ENCODE measurements at places on chromosomes 13 and 19.

DNA sequence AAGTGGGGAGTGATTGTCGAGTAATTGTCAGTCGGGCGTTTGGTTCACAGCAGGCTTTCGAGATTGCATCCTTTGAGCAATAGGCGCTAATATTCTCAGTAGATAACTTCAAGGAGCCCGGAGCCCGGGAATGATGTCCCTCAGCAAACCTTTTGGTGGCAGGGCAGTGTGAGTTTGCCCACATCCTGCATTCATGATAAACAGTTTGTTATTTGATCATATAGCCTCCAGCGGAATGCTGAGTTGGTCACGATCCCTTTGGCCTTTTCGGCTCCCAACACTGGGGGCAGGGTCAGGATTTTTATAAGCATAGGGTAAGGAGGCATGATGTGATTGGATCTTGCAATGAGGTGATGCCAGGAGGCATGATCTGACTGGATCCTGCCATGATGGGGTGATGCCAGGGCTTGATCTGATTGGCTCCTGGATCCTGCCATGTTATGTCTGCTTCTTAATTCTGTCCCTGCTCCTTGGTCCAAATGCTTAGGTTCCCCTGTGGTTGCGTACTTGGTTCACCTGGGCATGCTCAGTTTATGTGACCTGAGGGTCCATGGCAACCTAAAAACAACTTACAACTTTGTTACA is 38.2 kb upstream of the IGSF23 start:
- DNase-seq = no peak

DNA sequence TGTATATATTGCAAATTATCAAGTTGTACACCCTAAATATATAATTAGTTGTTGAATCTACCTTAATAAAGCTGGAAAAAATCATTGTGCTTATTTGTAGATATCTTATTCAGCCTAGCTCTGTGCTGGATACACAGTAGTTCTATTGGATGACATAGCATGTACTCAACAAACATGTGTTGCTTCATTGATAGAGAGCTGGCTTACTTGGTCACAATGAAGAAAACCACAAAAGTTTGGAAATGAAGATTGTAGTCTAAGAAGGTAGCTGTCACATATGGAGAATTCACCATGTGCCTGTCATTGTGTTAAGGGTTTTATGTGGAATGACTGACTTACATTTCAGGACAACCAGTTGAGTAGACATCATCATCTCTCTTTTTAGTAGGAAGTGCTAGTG is 278.9 kb downstream of the LMO7 start:
- no peak for DNase-seq

GRCh38 chr19:33280351-33280921 is 21.9 kb downstream of the CEBPA start:
- no peak for DNase-seq

- no peak for DNase-seq
Observed at GRCh38 chr13:74569251-74569650, 435.0 kb upstream of the KLF12 start.

DNA sequence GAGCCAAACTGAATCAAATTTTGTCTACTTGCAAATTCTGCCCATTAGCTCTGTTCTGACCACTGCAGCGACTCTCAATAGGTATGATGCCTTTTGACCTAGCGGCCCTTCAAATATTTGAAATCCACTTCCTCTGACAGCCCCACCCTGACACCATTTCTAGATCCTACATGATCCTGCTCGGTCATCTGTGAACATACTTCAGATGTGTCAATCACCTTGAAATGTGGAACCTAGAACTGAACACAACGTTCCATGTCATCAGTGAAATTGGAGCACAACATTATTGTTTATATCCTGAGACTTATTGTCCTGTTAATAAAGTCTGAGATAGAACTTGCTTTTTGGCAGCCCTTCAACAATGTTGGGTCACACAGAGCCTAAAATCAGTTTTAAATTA is 98.2 kb downstream of the UBL3 start:
- DNase-seq = no peak

DNA sequence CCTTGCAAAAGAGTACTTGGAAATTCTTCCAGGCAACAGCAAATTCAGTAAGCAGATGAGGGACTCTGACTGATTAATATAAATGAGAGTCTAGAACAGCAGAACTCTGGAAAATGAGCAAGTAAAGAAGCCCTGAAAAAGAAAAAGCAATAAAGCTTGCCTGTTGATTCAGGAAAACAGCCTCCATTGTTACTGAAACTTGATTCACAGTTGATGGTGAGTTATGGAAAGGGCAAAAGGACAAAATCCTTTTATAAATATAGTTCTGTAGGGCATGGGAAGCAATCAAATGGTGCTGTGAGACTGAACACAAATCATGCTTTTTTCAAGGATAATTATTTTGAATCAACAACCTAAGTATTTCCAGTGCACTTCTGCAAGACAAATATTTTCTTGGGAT is 67.7 kb downstream of the IRS2 start:
- DNase-seq = no peak

DNA sequence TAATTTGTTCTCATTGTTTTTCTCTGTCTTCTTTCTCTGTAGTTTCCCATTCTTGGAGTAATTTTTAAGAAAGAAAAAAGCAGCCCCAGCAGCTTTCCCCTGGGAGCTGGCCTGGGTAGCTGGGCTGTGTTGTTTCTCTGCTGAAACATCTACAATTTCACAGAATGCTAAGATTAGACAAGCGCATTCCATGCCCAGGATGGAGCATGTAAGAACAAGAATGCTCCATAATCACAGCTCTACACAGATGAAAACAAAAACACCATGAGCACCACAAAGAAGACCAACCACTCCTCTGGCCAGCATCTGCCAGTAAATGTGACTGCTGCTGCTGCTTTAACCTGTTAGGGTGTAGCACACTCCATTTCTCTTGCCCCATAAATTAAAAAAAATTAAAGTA is 239.2 kb upstream of the SLITRK1 start:
- DNase-seq = no peak

DNA sequence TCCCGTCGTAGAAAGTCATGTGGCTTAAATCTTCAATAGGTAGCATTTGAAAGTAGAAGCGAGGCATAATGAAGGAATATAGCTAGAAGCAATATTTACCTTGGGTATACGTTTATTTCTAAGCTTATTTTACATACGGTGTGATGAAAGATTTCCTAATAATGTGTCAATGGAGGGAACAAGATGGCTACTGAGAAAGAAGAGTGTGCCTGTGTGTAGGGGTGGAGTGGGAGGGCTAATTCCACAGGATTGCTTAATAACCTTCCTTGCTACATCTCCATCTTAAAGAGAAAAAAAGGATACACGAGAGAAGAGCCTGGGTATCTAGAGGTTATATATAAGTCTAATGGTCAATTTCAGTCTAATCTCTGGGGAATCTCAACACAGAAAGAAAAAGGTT is 2.0 kb downstream of the SPART start:
- DNase-seq = no peak

GRCh38 chr13:109611912-109612691 is 174.3 kb downstream of the IRS2 start:
- DNase-seq = no peak

GRCh38 chr13:99376924-99377323 is 69.7 kb upstream of the GPR183 start:
- no peak for DNase-seq

DNA sequence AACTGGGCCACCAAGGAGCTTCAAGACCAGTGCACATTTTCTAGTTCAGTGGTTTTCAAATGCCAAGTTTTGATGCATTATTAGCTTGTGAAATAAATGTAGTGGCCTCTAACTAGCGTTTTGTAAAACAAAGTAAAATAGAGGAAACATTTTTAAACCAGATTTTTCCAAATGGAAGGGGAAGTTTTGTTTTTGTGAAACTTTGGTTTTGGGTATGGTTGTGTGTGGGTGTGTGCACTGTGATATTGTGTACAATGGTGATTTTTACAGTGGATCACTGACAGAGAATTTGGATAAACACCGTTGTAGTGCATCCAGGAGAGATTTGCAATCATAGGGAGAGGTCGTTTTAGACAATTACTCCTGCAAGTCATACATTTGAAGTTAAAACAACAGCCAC is 108.9 kb downstream of the SLC7A1 start:
- no peak for DNase-seq

GRCh38 chr19:1489463-1490310 is 463 bp downstream of the PCSK4 start:
- no peak for DNase-seq

- no peak for DNase-seq
Observed at GRCh38 chr13:63497601-63498000, 2082.0 kb upstream of the PCDH20 start.

GRCh38 chr13:87709947-87710346 is 38.8 kb downstream of the SLITRK5 start:
- no peak for DNase-seq

GRCh38 chr19:4988770-4989251 is 19.9 kb downstream of the KDM4B start:
- no peak for DNase-seq

DNA sequence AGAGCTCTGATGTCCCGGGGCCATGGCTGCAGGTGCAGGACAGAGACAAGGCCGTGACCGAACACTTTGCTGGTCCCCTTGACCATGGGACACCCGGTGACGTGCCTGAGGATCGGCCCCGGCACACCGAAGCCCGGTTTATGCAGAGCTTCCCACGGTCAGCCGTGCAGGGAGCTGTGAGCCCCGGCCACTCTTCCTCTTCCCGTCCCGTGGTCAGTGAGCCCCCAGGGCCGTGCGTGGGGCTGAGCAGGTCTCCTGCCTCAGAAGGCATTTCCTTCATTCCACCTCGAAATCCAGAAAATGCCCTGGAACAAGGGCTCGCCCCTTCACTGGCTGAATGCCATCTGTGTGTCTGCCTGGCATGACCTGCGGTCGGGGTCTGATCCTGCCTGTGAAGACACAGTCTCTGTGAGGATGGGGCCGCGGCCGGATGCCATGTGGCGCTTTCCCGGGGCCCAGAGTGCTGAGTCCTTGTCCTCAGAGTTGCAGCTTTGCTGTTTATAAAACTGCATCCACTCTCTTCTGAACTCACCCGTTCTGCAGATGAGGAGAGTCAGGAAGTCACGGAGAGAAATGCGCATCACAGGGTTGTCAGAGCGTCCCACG is 16.9 kb downstream of the MCF2L start:
- DNase-seq = no peak

DNA sequence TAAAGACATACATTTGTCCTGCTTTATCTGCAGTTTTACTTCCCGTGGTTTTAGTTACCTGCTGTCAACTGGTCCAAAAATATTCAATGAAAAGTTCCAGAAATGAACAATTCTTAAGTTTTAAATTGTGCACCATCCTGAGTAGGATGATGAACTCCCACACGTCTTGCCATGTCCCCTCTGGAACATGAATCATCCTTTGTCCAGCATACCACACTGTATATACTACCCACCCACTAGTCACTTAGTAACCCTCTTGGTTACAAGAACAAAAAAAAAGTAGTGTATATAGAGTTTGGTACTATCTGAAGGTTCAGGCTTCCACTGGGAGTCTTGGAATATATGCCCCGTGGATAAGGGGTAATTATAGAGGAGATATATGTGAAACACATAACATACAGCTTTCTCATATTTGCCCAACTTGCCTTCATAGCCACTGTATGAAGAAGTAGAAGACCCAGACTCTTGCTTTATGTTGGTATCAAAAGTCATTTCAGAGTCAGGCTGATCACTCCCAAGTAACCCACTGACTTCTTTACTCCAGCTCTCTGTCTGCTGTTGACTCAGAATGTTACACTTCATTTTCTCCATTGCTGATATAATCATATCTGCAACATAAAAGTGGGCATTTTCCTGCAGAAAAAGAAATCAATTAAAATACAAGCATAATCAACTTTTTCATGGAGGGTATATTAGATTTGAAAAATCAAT is 19.3 kb downstream of the RUBCNL start:
- DNase-seq = no peak

DNA sequence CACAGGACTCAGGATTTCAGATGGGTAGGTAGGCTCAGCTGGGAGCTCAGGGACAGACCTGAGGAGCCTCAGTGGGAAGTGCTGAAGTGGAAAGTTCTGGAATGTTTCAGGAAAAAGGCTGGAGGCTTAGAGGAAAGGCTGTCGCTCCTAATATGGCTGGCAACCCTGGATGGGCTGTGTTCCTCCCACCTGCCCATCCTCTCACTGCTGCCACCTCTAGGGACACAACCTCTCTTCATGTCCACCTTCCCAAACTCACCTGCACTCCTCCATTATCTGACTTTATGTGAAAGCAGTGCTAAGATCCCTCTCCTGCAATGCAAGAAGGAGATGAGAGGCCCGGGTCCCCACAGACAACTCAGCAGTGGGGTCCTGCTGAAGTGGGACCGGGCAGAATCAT is 5.8 kb upstream of the CEACAM21 start:
- no peak for DNase-seq

DNA sequence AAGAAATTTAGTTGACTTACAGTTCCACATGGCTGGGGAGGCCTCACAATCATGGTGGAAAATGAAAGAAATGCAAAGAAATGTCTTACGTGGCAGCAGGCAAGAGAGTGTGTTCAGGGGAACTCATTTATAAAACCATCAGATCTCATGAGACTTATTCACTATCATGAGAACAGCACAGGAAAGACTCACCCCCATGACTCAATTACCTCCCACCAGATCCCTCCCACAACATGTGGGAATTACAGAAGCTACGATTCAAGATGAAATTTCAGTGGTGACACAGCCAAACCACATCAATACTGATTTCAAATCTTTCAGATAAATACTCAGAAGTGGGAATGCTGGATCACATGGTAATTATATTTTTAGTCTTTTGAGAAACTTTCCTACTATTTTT is 1357.9 kb downstream of the SLITRK5 start:
- DNase-seq = no peak

DNA sequence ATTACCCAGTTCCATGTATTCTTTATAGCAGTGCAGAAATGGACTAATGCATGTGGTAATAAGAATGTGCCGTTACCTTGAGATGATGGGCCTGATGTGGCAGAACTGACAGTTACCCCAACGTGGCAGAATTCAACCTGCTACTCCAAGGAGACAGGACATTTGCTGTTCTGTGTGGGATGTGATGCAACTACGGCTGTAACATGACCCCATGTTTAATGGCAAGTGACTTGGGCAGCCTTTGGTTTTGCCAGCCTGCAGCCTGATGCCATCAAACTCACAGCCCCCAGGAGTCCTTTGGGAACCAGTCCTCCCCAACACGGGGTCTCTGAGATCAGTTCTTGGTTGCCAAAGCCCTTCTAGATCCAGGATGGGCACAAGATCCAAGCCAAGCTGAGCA is 107.3 kb downstream of the ZNF557 start:
- DNase-seq = no peak

- no peak for DNase-seq
Observed at GRCh38 chr13:20684546-20684945, 19.0 kb upstream of the IL17D start.

DNA sequence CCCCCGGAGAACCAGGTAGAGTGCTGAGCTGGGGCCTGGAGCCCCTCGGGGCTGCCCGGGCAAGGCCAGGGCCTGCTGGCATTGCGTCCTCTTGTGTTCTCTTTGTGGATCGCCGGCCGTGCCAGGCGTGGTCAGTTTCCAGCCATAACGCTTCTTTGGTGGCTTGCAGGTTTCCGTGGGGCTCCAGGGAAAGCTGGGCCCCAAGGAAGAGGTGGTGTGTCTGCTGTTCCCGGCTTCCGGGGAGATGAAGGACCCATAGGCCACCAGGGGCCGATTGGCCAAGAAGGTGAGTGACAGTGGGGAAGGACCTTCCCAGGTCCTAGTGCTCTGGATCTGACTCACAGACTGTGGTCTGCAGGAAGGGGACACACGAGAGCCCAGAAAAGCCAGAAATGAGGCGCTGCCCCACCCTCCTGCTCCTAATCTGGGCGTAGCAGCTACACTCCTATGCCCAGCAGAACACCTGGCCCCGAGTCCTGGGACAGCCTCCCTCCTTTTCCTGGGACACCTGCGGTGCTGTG is 57.5 kb downstream of the RAB20 start:
- DNase-seq = no peak

All from stimulated activated CD8-positive, alpha-beta memory T cell treated with anti-CD3 and anti-CD28 coated beads, Interleukin-2, amount 100 ng/mL, for 1 hour (primary cell).